ENCODE measurements at places on chromosomes 2 and 18. TPM values are rescaled to one million over a fixed set of nuclear protein-coding genes. Genes with fewer than 3 reads are reported as not detected.

Gene NDUFAF7
- 17.0 TPM for total RNA-seq

Gene MOCOS
- total RNA-seq = 1.7 TPM

Gene CCL20
- total RNA-seq = 0.45 TPM

Gene DSG1
- not detected for total RNA-seq

Gene OR6B3
- not detected for total RNA-seq

Gene LTBP1
- total RNA-seq = 573 TPM

Gene ANKRD62
- total RNA-seq = not detected

Gene OSBPL6
- 2.1 TPM for total RNA-seq

Gene CACNB4
- 14.3 TPM for total RNA-seq

Gene GBX2
- not detected for total RNA-seq

Gene GULP1
- total RNA-seq = 68.8 TPM

Gene ARID5A
- total RNA-seq = 257 TPM

DNA sequence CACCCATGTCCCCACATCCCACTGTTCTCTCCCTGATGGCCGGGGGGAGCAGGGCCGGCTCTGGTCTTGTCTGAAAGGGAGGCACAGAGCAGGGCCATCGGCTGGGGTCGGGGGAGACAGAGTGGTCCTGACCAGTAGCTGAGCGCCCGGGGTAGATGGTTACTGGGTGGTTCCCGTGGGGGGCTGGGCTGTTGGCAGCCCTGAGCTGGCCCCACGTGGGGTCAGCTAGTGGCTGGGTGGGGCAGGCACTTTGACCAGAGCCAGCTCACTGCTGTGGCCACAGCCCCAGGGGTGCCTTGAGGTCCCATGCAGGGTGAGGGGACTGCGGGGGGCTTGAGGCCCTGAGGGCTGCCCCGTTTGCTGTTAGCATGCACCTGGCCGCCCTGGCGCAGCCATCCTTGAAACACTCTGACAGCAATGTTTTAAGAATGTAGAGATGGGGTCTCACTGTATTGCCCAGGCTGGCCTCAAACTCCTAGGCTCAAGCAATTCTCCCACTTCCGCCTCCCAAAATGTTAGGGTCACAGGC lies 12.3 kb upstream of the NEU4 start:
- DNase-seq = peak; percentile 76

DNA sequence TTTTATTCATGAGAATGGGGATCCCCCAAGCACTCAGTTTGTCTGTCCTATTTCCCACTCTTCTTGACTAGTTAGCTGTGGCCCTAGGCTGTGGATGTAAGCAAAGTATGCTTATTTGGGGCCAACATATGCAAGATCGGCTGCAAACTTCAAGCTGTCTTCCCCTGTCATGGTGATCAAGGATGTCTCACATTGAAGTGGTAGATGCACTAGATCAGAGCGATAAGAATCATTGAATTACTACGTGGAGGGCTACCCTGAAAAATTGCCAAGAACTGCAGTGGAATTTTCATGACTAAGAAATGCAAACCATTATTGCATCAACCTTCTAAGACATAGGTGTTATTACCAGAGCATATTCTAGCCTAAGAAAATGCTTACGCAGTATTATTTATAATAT lies 527.4 kb downstream of the RNF144A start:
- no peak for DNase-seq

- DNase-seq = no peak
Observed at GRCh38 chr2:227161947-227162346, 2.1 kb downstream of the COL4A4 start.

DNA sequence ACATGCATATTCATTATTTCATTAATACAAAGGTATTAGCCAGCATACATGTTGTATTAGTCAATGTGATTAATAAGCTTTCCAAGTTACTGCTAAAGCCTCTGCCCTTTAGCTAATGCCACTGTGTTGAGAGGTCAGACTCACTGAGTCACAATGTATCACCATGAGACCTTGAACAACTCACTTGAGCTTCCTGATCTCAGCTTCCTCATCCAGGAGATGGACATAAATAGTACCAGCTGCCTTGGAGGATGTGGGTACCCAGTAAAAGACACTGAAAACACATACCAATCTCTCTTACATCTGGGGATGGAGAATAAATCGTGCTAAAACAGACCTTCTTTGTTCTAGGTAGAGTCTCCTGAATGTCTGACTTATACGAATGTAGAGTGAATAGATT lies 224.6 kb downstream of the EPHA4 start:
- DNase-seq = no peak

DNA sequence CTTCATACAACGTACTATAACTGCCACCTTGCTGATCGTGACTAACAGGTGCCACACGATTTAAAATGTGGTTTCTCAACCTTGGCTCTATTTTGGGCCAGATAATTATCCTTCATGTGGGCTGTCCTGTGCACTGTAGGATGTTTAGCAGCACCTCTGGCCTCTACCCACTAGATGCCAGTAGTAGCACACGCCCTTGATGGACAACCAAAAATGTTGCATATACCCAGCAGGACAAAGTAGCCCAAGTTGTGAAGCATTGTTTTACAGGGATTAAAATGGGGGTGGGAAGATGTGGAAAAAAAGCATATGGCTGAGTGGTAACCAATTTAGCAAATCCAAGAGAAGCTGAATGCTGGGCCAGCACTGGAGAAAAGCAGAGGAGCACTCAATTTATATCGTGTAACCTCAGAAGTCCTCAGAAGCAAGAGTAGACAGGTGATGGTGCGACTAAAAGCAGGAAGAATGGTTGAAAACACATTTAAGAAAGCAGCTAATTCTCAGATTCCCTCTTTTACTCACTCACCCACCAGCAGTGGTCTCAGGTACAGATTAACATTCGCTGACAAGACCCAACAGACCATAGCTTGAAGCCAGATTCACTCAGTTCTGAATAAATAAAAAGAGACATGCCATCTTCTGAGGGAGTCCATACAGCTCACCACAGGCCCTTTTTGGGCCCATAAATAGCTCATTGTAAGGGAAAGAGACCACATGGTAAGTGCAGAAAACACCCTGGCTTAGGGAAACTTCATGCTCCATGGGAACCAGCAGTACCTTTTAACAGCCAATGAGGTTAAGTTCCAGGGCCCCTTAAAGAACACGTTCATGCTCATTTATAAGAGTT lies 50.6 kb downstream of the RAPH1 start:
- DNase-seq = no peak

- no peak for DNase-seq
Observed at GRCh38 chr2:212109792-212110680, 428.6 kb downstream of the ERBB4 start.

GRCh38 chr2:217515615-217516309 lies 487.0 kb downstream of the TNS1 start:
- DNase-seq = no peak

DNA sequence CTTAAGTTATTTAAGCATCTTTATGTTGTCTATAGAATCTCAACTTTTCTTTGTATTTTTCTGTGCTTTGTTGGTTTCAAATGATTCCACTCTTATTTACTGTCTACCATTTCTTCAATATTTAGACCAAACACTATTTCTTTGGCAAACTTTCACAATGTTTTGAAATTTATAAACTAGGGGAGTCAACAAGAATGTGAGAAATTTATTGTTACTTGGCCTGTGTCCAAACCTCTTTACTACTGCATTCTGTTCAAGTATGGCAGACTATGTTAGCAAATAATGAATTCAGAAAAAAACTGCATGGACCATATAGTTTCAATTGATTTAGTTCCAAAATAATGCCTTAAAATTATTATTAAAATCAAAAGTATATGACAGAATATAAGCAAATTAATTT lies 470.2 kb downstream of the FBXO15 start:
- no peak for DNase-seq

- no peak for DNase-seq
Observed at GRCh38 chr2:16832910-16833309, 167.3 kb upstream of the CYRIA start.

DNA sequence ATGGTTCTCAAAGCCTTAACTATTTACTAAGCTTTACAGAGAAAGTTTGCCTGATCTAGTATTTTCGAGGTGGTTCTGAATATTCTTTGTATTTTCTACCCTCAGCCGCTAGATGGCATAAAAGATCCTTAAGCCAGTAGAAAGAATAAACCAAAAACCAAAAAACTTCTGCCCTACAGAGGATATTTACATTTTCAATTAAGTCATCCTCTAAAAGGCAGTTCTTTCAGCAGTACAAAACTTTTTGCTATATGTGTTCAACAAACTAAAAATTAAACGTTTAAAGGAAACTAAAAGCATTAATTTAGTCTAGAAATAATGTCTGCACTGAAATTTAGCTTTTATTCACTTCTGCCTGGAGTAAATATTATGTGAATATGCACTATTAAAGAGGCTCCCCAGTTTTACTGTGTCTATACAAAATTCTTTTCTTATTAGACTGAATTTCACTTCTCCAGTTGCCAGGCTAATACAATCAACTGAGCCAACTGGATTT lies 297.5 kb downstream of the PIEZO2 start:
- DNase-seq = no peak

GRCh38 chr2:241852981-241853631 lies 5.6 kb downstream of the PDCD1 start:
- peak; percentile 41 for DNase-seq

GRCh38 chr2:183926433-183926832 lies 671.9 kb upstream of the ZNF804A start:
- DNase-seq = no peak

GRCh38 chr2:238097201-238097987 lies 2.7 kb upstream of the ESPNL start:
- DNase-seq = no peak

DNA sequence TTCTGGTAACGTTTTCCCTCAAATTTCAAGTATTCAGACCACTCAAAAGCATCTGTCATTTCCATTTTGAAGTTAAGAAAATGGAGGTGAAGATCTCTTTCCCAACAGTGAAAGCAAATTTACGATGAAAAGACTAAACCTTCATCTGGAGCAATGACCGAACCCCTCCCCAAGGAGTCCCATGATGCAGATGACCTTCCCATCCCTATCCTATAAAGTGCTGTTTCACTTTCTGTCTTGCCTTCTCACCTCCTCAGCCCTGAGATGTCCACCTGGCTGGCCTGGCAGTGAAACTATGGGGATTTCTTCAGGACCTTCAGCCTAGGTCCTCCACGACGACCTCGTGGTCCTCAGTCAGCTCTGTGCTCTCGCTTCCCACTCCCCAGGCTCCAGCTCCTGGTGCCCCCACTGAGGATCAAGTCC lies 925 bp upstream of the NPC1 start:
- no peak for DNase-seq

DNA sequence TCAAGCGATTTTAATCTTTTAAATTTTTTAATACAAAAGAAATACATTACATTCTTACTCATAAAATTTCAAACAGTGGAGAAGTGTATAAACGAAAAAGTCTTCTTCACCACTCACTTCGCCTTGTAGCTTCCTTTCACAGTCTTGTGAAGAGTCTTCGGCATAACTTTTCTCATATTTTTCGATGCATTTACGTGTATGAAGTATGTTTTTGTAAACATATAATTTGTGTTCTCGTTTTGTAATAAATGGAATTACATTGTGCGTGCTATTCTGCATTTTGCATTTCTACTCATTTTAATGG lies 1.1 kb downstream of the SP140L start:
- DNase-seq = no peak

GRCh38 chr2:230669386-230669950 lies 43.2 kb upstream of the CAB39 start:
- no peak for DNase-seq

DNA sequence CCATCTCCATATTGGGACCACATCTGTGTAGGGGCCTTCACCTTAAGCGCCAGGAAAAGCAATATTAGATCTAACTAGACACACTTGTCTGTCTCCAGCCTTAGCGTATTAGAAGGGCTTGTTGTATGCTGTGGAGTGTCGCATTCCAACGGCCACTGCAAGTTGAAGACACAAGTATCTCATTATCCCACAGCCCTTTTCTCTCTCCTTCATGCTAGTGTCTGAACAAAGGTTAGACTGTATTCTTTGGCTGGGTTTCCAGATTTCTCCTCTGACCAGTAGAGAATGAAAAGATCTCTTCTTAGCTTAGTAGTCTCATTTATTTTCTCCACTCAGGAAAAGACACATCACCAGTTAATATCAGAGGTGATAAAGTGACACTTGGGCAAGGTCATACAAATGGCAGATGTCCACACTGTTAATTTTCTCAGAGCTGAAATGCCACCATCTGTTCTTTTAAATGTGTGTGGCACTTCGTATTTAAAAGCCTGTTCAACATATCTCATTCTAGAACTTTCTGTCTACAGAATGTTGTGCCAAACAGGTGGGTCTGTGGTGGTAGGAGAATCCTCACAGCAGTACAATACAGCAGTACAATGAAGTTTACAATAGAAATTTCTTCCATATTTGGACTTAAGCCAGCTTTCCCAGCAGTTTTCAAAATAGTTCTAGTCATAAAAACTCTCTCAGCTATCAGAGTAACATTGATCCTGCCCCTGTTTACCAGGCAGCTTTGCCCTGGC lies 94.0 kb upstream of the ITGA6 start:
- no peak for DNase-seq

DNA sequence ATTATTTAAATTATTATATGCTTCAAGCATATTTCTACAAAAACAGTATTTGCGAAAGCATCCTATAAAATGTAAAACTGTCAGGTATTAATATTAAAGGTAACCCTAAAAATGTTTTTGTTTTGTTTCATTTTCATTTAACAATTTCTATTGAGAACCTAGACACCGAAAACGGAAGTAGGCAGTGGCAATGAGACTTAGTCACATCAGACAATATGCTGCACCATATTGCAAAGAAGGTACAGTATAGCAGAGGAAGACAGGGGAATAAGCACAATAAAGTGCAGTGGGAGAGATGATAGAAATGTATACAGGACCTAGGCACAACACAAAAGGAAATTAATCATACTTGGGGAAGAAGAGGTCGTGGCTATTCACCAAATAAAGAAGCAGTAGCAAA lies 12.2 kb downstream of the SCN1A start:
- DNase-seq = no peak

DNA sequence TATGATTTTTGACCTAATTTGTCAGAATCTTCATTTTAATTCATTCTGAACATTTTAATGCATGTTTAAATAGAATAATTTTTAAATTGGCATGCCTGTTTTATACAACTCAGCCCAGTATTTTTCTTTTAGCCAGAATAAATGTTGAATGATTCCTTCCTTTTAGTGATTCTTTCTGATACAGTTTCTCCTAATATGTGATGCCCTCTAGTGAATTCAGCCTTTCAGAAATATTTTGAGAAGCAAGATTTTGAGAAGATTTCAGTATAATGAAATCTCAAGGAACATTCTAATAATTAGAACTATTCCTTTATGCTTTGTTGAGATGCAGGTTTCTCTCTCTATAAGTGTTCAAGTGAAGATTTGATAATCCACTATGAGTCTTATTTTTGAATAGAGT lies 28.5 kb downstream of the LCLAT1 start:
- DNase-seq = no peak

DNA sequence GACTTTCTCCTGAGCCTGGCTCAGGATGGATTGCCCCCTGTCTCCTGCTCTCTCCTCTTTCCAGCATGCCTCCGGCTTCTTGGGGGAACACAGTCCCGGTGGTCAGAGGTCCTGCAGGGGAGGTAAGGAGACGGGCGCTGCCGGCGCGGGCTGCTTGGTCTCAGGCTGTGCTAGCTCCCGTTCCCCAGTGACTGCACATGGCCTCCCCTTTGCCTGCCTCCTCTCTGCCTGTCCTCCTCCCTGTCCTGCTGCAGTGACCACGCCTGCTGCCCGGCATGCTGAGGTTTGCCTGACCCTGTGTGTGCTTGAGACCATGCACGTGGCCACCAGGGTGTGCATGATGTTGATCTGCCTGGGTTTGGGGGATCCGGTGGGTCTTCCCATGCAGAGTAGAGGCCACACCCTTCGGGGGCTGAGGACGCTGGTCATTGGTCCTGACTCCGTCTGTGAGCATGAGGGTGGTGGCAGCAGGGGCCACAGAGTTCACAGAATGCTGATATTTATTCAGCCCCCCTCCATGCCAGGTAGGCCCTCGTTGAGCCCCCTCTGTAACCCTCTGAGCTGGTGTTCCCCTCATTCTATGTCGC lies 42.9 kb upstream of the MCFD2 start:
- no peak for DNase-seq
